Pericardium fibroblast (primary cell): ENCODE measurements at places on chromosomes 16 and 17. TPM values are rescaled to one million over a fixed set of nuclear protein-coding genes. Genes with fewer than 3 reads are reported as not detected.

The CD300C gene
- total RNA-seq: not detected in 2 replicates

The SPECC1 gene
- 9.5 and 12.0 TPM in 2 replicates for total RNA-seq

The NEUROD2 gene
- total RNA-seq: not detected in 2 replicates

The TBC1D26 gene
- not detected in 2 replicates for total RNA-seq

The TTYH2 gene
- total RNA-seq: 11.9 and 18.2 TPM in 2 replicates

The CBLN1 gene
- not detected in 2 replicates for total RNA-seq

The ABCC12 gene
- under 0.01 TPM in 1 of 2 replicates, not detected in the other for total RNA-seq
